ENCODE measurements at places on chromosomes 1 and 21. TPM values are rescaled to one million over a fixed set of nuclear protein-coding genes. Genes with fewer than 3 reads are reported as not detected.

Gene C1orf87
- not detected for polyA plus RNA-seq

Gene FCRL4
- not detected for polyA plus RNA-seq

Gene AGMAT
- polyA plus RNA-seq = 0.46 TPM

Gene PIGR
- 150 TPM for polyA plus RNA-seq

Gene EDN2
- polyA plus RNA-seq = 1.5 TPM

Gene FOXE3
- polyA plus RNA-seq = not detected

Gene TOMM20
- polyA plus RNA-seq = 72.9 TPM

Gene SPRR1B
- 6.1 TPM for polyA plus RNA-seq

Gene RNU1-4
- polyA plus RNA-seq = not detected

Gene LCE1B
- polyA plus RNA-seq = not detected

Gene PLA2G2D
- polyA plus RNA-seq = not detected

Gene SH2D5
- 0.44 TPM for polyA plus RNA-seq

Gene MYBPH
- polyA plus RNA-seq = 0.19 TPM

Gene PPFIA4
- 0.31 TPM for polyA plus RNA-seq

Gene FMO5
- polyA plus RNA-seq = 29.8 TPM

Gene VANGL2
- 4.2 TPM for polyA plus RNA-seq

Gene ZFP69B
- 0.35 TPM for polyA plus RNA-seq

Gene BSND
- polyA plus RNA-seq = not detected

Gene AJAP1
- 0.12 TPM for polyA plus RNA-seq

Gene LCE3D
- not detected for polyA plus RNA-seq

Gene TCEA3
- 44.1 TPM for polyA plus RNA-seq

Gene CHRNB2
- 0.38 TPM for polyA plus RNA-seq

Gene OR2L13
- polyA plus RNA-seq = not detected

Gene MSH4
- polyA plus RNA-seq = not detected

Gene CYP4A22
- polyA plus RNA-seq = not detected

Gene TPTE
- polyA plus RNA-seq = not detected

Gene GOLT1A
- 7.6 TPM for polyA plus RNA-seq

Gene SYPL2
- polyA plus RNA-seq = 0.61 TPM

Measured in stomach (tissue), 19 donors.